GM12892 (cell line): ENCODE measurements at places on chromosomes 7 and 10.

DNA sequence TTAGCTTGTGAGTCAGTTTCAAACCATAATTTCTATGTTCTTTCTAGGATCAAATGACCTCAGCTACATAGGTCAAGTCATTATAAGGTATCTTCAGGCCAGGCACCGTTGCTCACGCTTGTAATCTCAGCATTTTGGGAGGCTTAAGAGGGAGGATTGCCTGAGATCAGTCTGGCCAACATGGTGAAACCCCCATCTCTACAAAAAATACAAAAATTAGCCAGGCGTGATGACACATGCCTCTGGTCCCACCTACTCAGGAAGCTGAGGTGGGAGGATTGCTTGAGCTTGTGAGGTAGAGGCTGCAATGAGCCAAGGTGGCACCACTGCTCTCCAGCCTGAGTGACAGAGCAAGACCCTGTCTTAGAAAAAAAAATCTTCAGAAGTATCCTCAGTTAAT, 362.3 kb downstream of the GATA3 start:
- DNase-seq: no peak

- no peak for DNase-seq
Observed at GRCh38 chr10:124349231-124349995, 69.3 kb downstream of the OAT start.

GRCh38 chr10:660413-660969, 29.0 kb downstream of the DIP2C start:
- no peak for DNase-seq

DNA sequence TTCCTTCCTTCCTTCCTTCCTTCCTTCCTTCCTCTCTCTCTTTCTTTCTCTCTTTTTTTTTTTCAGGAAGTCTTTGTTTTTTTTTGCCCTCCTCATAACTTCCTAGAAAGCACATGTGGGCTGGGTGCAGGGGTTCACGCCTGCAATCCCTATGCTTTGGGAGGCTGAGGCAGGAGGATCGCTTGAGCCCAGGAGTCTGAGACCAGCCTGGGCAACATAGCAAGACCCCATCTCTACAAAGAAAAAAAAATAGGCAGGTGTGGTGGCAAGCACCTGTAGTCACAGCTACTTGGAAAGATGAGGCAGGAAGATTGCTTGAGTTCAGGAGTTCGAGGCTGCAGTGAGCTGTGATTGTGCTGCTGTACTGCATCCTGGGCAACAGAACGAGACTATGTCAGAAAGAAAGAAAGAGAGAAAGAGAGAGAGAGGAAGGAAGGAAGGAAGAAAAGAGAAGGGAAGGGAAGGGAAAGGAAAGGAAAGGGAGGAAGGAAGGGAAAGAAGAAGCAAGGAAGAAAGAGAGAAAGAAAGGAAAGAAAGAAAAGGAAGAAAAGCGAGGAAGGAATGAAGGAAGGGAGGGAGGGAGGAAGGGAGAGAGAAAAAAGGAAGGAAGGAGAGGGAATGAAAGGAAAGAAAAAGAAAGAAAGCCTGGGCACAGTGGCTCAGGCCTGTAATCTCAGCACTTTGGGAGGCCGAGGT, 13.5 kb upstream of the BAIAP2L1 start:
- DNase-seq: no peak

- DNase-seq: no peak
Observed at GRCh38 chr7:26650103-26650502, 214.3 kb downstream of the SKAP2 start.

DNA sequence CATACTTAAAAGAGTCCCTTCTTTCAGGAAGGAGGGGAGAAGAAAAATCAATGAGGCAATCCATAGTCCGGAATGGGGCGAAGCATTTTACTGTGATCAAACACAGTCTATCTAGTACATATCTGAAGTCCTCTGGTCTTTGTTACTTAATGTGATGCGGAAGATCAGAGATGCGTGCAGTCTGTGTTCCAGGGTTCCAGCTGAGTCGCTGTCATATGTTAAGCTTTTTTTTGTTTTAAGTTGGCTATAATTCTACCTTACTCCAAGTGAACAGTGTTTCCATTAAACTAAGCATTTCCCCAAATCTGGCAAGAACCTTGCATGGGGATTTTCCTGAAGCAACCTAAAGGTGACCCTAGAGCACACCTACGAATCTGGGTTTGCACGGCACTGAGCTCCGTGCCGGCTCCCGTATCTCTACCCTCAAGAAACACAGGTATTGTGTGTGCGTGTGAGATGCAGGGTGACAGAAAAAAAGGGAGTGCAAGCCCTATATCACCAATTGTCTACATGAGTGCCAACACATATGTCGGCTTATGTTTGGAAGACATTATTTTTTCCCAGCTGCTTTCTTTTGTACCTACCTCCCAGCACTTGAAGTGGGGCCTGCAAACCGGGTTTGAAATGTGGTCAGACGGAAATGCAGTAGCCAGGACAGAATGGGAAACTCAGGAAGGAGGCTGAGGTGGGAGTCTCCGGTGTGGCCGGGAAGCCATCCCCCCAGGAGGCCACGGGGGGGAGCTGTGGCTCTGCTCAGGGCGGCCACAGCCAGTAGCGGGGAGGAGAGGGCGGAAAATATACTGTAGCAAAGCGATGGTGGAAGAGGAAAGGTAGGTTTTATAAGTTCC, 435.8 kb upstream of the MGMT start:
- DNase-seq: peak; percentile 44

- no peak for DNase-seq
Observed at GRCh38 chr7:105759670-105760550, 116.5 kb downstream of the ATXN7L1 start.

DNA sequence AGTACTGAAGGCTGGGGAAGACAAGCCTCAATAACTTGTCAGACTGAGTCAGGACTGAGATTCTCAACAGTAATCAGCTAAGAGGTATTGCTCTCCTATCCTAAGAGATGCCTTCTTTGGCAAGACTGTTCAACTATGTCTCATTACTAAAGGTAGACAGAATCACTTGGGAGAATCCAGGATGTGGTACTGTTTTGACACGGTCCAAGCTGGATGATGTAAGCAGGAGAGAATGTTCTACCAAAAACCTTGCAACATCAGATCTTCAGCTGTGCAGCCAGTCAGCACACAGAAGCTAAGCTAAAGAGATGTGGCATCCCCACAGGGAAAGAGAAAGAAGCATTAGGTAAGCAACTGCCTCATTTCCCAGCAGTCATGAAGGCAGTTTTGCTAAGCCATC, 391.4 kb downstream of the NRG3 start:
- no peak for DNase-seq

- no peak for DNase-seq
Observed at GRCh38 chr7:156445997-156446761, 194.4 kb upstream of the RNF32 start.

GRCh38 chr7:123823898-123824753, 20.8 kb upstream of the HYAL4 start:
- peak; percentile 2 for DNase-seq

- DNase-seq: no peak
Observed at GRCh38 chr7:21566094-21566493, 23.3 kb downstream of the DNAH11 start.

GRCh38 chr10:43971306-43971705, 322.6 kb upstream of the ZNF32 start:
- DNase-seq: no peak

GRCh38 chr10:44308935-44309334, 76.0 kb downstream of the CXCL12 start:
- no peak for DNase-seq

- no peak for DNase-seq
Observed at GRCh38 chr7:155202106-155202871, 95.4 kb upstream of the INSIG1 start.

DNA sequence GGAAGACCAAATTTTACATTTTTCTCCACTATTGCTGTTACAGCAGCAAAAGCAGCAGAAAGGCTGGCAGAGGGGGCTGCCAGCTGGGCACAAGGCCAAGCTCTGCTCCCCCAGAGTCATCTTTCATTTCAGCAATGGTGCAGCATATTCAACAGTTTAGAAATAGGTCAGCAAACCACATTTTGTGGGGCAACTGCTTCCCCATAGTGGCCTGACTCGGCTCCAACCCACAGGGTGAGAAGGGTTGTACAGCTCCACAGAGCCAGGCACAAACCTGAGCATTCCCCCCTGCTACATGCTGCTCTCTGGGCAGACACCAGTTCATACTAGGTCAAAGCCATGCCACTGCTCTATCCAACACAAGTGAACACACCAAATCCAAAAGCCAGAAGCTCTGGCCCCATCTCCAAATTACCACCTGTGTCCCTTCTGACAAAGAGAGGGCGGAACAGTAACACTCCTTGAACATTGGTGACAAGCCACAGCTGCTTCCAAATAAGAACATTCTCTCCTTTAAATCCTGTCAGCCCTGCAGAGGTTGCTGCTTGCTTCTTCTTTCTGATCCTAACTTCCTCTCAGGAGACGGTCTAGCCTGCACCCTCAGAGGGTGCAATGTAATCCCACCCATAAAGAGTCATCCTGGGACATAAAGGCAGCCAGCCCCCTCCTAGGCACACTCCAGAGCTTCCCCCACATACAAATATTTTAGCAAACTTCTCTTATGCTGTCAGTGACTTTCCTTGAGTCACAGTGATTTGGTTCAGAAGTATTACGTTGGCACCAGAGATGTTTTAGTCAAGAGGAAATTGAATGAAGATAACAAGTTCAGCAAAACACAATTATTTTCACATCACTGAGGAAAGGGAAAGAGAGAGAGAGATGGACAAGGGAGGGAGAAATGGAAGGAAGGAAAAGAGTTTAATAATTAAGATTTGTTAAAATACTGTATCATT, 39.0 kb upstream of the SLIT1 start:
- no peak for DNase-seq

- DNase-seq: no peak
Observed at GRCh38 chr10:69213591-69214311, 6.4 kb upstream of the HKDC1 start.

- DNase-seq: no peak
Observed at GRCh38 chr7:112721366-112721765, 68.8 kb downstream of the TMEM168 start.

DNA sequence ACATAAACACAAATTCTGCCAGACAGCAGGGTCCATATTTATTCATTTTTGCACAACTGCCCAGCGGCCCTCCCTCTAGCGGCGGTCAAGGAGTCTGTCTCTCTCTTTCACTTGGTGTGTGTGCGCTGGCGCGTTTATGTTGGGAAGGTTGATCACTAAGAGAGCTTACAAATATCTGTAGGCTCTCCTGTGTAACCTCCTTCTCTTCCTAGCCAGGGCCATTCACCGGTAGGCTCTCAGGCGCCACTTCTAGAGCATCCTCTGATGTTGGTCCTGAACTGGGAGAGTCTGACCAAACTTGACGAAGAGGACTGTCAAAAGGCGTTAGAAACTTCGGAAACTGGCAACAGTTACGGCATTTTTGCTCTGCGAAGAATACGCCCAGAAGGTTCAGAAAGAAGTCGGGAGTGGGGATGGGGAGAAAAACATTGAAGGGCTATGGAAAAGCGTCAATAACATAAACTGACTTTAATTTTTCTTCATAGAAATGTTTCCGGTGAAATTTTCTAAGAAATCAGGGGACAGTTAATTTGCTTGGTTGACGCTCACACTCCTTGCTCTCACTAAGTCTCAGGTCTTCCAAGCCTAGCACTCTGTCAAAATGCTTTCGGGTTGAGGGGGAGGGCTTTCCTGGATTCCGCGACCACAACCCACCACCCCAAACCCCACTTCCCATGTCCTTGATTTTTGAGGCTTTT, 731.1 kb downstream of the ZWINT start:
- no peak for DNase-seq

DNA sequence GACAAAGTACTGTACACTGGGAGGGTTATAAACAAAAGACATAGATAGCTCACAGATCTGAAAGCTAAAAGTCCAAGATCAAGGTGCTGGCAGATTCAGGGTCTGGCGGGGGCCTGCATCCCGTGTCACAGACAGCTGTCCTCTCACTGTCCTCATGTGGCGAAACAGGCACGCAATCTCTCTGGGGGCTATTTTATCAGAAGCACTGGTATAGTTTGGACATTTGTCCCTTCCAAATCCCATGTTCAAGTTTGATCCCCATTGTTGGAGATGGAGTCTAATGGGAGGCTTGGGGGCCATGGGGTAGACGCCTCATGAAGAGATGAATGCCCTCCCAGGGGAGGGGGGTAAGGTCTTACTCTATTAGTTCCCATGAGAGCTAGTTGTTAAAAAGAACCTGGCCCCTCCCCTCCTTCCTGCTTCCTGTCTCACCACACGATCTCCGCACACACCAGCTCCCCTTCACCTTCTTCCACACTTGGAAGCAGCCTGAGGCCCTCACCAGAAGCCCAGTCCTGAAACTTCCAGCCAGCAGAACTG, 72.5 kb upstream of the UCN3 start:
- DNase-seq: no peak

DNA sequence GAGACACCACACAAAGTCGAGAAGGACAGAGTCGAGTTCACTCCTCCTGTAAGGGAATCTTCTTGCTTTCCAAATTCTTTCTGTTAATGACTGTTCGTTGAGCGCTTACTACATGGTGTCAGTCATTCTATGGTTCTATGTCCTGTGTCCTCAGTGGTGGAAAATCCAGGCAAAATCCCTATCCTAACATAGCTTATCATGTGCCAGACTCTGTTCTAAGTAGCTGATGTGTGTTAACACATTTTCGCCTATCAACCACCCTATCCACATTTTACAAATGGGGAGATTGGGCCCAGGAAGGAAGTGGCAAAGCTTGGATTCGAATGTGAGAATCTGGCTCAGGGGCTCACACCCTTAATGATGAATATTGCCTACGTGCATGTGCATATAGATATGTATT, 280.1 kb downstream of the GATA3 start:
- no peak for DNase-seq

DNA sequence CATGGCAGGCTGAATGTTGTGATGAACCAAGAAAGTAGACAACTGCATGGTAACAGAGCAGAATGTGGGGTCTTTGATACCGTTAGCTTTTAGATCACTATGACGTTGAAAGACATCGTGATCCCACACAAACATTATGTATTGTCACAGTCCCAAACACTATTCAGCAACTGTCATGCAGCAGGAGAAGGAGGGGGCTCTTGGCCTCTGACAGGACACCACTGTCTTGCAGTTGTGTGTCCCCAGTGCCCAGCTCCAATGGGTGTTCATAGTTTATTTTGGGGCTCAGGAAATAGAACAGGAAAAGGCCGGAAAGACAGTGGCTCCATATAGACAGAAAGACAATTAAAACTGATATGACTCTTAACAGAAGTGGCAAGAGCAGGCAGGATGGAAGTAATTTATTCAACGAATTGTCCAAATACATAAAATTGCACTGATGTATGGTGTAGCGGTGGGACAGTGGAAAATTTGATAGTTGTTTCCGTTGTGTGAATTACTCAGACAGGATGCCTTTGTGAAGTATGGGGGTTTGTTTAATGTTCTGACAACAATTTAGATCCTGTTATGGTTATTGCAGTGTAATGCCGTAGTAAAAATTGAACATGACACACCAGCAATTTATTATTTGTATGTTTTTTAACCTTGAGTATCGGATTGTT, 292.0 kb downstream of the LRMDA start:
- DNase-seq: no peak

- DNase-seq: no peak
Observed at GRCh38 chr10:86374664-86375063, 8.1 kb upstream of the GRID1 start.

- DNase-seq: no peak
Observed at GRCh38 chr10:3110782-3111620, 43.7 kb downstream of the PFKP start.

DNA sequence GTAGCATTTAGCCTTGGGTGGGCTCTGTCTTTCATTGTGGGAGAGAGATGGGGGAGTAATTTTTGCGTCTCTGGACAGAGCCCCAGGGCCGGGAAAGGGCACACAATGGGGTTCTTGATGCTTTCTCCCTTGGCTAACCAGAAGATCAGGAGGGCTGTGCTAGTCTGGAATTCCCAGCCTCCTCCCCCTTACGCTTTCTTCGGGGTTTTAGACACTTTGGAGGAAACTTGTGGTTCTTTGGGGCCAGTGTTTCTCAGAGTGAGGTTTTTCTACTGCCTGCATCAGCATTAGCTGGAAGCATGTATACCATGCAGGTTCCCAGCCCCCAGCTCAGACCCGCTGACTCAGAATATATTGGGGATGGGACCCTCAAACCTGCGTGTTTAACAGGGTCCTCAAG, 7.0 kb downstream of the NEURL1 start:
- no peak for DNase-seq
